ENCODE measurements at places on chromosomes 1 and 21.

DNA sequence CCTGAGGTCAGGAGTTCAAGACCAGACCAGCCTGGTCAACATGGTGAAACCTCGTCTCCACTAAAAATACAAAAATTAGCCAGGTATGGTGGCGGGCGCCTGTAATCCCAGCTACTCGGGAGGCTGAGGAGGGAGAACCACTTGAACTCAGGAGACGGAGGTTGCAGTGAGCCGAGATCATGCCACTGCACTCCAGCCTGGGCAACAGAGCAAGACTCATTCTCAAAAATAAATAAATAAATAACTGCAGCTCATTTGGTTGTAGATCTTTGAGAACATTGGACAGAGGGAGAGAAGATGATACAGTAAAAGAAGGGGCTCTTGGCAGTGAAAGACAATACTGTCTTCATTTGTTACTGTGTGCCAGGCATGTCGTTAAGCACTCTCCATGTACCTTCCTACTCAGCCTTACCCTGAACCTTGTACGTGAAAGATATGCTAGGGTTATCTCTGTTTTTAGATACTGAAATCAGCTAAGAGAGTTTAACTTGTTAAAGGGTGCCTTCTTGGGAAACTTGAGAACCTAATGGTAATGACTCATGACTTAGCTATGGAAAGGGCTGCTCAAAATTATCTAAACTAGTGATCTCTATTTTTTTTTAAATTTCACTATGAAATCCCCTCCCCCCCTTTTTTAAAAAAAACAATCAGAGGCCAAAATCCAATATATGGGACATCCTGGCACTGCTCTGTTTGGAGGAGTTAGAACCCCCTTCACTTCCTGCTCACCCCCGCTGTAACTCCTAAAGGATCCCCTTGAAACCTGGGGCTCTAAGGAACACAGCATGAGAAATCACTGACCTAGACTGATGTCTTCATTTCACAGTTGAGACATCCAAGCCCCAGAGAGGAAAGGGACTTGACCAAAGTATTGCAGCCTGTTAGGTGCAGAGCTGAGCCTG, 6.8 kb upstream of the KPNA6 start:
- no peak for DNase-seq

GRCh38 chr1:204366759-204367158, 7.0 kb upstream of the PLEKHA6 start:
- no peak for DNase-seq

DNA sequence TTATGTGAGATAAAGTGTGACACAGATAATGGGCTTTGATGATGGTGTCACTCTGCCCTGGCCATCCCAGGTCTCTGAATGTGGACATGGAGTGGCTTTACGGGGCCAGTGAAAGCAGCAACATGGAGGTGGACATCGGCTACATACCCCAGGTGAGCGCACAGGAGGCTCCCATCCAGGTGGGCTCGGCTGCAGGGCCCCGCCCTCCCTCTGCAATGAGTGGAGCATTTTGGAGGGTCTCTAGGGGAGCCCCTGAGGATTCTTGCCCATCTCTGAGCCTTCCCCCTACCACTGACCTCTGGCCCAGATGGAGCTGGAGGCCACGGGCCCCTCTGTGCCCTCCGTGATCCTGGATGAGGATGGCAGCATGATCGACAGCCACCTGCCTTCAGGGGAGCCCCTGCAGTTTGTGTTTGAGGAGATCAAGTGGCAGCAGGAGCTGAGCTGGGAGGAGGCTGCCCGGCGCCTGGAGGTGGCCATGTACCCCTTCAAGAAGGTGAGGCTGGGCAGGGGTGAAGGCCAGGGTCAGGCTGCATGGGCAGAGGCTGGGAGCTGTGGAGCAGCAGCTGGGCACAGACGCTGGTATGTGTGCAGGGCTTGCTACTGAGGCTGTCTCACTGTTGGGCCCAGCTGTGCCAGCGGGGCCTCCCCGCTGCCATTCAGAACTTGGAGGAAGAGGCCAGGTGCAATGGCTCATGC, 8.2 kb upstream of the MTFR1L start:
- DNase-seq = peak; percentile 8

GRCh38 chr1:183164340-183164739, 21.7 kb upstream of the LAMC2 start:
- no peak for DNase-seq

- no peak for DNase-seq
Measured at GRCh38 chr1:14598498-14599182, at the start of gene KAZN. Gene KAZN, plus strand, starts transcription at chr1:14598685.

All from gastrocnemius medialis (tissue), 4 donors.